ENCODE measurements at places on chromosomes 5 and 9.

DNA sequence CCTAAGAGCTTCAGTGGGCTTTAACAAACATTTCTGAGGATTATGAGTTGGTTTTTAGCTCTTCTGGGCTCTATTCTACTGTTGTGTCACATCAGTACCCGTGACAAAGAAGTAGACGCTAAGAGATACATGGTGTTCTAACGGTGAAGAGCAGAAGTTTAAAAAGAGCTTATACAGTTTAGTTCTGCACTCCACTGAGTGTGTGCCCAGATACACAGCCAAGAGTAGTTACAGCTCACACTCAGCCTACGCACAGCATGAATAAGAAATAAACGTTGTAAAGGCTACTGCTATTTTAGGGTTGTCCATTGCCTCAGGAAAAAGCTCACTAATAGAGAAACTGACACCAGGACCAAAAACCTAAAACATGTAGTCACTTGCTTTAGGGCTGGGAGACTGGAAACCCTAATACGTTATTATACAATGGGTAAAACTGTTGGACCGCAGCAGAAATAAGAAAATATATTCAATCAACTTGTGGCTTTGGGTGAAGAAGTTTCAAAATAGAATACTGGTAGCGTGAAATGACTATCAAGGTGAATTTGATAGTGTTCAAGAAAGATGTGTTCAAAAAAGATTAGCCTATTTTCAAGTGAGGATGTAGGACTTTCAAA is 34.7 kb downstream of the PSIP1 start:
- DNase-seq: no peak

DNA sequence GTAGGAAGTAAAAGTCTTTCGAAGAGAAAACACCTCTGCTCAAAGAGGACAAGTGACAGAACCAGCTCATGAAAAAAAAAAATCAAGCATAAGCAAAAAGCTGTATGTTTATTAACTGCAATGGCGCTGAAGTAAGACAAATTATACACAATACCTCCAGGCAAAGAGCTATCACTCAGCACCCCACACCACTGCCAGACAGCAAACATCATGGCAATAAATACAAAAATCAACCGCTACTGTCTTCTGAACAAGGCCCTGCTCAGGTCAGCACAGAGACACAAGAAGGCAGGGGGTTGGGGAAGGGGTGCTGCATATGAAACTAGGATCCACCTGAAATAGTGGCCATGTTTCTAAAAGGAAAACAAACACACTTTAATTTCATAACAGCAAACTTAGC is 50.4 kb downstream of the MAPKAP1 start:
- DNase-seq: no peak

DNA sequence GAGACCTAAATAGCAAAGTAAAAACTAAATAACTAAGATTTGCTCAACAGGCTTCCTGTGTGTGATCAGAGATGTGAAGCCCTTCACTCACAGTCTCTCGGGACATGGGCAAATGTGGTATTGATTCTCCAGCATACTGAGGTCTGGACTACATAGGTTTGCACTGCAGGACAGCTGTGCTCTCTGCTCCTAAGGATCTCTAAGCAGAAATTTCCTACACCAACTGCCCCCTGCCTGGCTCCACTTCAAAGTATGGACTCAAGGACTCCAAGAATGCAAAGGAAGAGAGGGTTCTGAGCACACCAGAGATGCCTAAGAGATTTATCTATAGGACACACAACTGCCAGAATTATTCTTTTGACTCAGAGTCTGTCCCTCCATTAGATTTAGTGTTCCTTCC is 487.2 kb downstream of the SEMA5A start:
- no peak for DNase-seq

DNA sequence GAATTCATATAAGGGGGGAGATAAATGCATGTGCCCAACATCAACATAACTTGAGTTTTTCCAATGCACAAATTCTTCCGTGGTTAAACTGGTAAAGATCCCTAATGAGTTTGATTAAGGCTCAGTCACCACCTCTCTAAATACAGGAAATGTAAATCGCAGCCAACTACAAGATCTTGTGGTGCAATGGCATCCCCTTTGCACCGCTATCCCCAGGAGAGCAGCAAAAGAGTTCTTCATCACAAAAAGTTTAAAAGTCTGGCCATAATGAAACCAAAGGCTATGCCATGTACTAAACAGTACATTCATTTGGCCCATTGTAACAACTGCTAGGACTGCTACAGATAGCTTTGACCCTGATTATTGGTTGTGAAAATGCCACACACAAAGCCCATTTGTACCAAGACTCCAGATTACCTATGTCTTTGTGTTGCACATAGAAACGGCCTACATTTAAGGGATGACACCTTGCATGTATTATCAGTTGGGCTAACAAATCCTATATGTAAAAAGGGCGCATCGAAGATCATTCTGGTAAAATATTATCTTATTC is 44.5 kb downstream of the ZNF608 start:
- no peak for DNase-seq

- no peak for DNase-seq
Measured at GRCh38 chr9:26813247-26813646, 79.4 kb downstream of the CAAP1 start.

DNA sequence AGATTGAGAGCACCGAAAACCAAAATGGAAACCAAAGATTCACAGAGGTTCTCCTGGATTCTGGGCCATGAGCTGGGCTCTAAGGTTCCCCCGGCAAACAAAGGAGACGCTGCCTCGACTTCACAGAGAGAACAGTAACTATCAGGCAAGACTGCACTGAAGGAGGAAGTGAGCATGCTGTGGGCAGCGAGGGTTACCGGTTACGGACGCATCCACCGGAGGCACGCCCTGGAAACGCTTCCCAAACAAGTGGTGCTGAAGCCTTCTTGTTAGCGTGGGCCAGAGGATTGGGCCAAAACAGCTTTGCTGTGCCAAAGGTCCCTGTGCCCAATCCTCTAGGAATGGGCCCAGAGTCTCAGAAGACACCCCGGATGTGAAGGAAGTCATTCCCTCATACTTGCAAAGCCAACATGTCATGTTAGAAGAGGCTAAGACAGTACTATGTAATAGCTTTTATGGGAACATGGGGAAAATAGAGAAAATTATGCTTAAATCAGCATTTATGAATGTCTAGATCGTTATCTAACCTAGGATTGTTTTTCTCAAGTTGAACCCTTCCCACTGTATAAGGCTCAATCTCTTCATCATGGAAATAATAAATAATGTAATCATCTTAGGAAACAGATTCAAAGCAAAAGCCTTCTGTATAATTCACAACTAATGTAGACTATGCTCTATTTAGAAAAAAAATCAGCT is 145.4 kb downstream of the GABBR2 start:
- DNase-seq: no peak

- DNase-seq: peak; percentile 93
Measured at GRCh38 chr5:76691467-76692273, 24.3 kb upstream of the F2R start.

- DNase-seq: no peak
Measured at GRCh38 chr5:35660451-35660850, 42.8 kb downstream of the SPEF2 start.

DNA sequence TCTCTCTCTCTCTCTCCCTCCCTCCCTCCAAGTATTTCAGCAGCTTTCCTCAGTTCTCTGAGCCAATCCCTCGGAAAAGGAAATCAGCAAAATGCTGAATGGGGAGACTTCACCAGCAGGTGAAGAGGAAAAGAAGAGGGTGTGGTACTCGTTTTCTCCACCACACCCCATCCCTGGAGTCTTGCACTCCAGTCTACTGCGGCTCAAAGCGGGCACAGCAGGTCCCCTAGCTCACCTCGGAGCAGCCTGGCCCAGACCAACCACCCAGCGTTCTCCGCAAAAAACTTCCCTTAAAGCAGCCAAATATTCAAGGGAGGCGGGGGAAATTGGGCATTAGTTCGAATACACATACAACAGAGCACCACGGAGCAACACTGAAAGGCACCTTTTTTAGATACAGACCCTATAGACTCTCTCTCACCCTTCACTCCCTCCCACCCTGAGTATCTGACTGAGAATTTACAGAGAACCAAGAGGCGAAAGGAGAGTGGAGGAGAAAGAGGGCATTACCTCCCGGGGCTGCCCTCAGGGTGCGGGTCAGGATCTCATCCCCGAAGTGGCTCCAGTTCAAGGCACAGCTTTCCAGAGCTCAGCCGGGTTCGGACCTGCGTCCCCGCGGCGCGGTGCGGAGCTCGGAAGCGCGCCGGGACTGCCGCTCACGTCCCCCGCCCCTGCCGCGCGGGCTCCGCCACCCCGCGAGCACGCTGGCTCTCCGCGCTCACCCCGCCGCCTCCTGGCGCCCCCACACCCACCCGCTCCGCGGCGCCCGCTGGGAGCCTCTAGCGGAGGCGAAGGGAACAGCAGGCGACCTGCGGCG is 1638.5 kb upstream of the C9orf72 start:
- DNase-seq: no peak

DNA sequence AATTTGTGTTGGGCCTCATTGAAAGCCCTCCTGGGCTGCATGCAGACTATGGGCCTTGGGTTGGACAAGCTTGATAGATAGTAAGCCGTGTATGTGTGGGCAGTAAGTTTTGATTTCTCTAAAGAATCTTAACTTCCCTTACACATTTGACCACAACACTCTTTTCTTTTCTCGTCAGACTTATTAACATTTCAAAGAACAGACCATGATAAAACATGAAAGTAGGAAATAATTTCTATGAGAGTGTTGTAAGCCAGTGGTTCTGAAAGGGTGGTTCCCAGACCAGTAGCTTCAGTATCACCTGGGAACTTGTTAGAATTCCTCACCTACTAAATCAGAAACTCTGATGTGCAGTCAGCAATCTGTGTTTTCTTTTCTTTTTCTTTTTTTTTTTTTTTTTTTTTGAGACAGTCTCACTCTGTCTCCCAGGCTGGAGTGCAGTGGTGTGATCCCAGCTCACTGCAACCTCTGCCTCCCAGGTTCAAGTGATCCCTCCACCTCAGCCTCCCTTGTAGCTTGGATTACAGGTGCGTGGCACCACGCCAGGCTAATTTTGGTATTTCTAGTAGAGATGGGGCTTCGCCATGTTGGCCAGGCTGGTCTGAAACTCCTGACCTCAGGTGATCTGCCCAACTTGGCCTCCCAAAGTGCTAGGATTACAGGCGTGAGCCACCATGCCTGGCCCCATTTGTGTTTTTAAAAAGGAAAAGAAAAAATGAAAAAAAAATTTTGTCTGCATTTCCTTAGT is 20.0 kb upstream of the GCNT1 start:
- DNase-seq: no peak

DNA sequence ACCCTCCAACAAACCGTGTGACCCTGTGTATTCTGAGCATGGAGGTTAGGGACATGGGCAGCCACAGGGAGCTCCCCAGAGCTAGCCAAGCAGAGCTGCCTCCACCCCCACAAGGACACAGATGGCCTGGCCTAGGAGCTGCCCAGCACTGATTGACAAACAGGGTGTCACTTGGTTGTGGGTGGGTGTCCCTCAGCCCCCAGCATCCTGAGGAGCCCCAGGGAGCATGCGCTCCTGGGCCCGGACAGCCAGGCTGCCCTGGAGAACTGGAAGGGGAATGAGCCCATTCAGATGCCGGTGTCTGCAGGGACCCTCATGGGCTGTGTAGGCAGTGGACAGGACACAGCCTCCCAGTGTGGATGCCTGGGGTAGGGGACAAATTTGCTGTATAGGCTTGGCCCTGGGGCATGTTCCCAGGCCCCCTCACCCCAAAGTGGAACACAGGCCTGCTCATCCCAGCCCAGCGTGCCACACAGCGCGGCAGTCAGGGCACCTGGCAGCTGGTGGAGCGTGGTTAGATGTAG is 124.8 kb upstream of the LMX1B start:
- DNase-seq: no peak

GRCh38 chr9:126417043-126417442 is 90.4 kb downstream of the MVB12B start:
- DNase-seq: no peak

GRCh38 chr9:121636341-121636865 is 15.0 kb upstream of the DAB2IP start:
- DNase-seq: peak; percentile 35

- no peak for DNase-seq
Measured at GRCh38 chr5:132754947-132755346, 7.7 kb downstream of the CCNI2 start.

GRCh38 chr5:72508241-72509170 is 1.3 kb upstream of the ZNF366 start:
- no peak for DNase-seq

- DNase-seq: no peak
Measured at GRCh38 chr5:76765249-76765648, 49.3 kb downstream of the F2R start.

DNA sequence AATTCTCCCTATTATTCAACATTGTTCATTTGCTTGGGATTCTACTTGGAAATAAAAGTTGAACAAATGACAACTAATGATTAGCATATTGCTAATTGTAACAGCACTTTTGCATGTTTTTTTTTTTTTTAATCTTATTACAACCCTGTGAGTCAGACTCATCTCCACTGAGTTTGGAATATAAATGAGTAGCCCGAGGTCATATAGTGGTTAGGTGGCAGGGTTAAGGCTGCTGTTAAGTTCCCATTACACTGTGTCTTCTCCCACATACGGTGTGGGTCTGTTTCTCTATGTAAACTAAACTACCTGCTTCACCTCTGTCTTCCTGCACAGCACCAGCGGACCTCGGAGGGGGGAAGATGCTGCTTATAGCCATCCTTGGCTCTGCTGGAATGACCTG is 92.4 kb downstream of the EQTN start:
- DNase-seq: no peak

DNA sequence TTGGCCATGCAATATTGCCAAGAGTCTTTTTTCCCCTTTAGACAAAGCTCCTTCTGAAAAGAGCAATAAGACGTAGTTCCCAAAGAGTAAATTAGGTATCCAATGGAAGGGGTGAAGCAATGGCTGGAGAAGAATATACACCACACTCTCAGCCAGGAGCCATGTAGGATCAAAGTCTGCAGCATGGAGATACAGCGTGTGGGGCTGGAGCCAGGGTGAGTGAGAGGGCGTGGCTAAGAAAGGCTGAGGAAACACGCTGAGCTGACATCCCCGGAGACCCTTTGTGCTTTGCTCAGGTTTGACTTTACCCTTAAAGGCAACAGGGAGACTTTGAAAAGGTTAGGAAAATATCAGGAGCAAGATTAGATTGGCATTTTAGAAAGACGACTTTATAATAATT is 87.1 kb upstream of the ELL2 start:
- DNase-seq: no peak

DNA sequence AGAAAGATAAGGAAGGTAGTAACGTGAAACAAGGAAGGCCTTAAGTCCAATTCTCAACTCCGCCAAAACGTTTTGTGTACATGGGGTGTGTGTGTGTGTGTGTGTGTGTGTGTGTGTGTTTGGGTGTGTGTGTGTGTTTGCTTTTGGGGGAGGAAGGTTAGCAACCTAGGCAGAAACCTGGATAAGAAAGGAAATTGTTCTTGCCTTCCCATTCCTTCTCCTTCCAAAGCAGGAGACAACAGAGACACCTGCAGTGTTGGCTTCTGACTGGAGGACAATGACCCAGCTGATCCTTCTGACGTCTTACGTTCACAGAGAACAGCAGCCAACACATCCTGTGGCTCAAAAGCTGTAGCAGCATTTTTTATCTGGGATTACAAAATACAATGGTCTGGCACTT is 4.1 kb upstream of the CCNG1 start:
- DNase-seq: no peak
